ENCODE measurements at places on chromosomes 1 and 21.
A peak's percentile ranks its signal among the peaks of the same experiment; 100 is the strongest.

GRCh38 chr1:42703888-42704464, 21.8 kb downstream of the YBX1 start:
- H3K4me3 ChIP-seq = no peak overlapping the region
- no peaks in the 10 kb centered on the region for H3K27me3 ChIP-seq
- no peak overlapping the region for H3K27ac ChIP-seq
- no peak for DNase-seq

DNA sequence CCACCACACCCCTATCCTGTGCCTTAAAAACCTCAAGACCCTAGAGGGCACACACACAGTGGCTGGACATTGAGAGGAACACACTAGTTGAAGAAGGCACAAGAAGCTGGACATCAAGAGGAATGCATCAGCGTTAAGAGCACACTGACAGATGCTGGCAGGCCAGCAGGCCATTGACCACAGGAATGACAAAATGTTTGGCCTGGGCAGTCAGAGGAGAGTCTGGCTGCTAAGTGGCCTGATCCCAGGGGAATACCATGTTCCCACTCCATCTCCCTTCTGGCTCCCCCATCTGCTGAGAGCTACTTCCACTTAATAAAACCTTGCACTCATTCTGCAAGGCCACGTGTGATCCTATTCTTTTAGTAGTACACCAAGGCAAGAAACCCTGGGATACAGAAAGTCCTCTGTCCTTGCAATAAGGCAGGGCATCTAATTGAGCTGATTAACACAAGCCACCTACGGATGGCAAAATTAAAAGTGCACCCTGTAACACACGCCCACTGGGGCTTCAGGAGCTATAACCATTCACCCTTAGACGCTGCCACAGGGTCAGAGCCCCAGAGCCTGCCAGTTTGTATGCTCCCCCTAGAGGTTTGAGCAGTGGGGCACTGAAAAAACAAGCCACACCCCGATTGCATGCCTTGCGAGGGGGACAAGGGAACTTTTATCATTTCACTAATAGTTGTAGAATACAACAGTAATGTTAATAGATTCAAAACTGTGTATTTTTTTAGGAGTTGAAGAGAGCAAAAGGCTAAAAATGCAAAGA, 1216.1 kb upstream of the NCAM2 start:
- H3K4me3 ChIP-seq = no peak overlapping the region
- H3K4me1 ChIP-seq = no peaks in the 10 kb centered on the region
- no peaks in the 10 kb centered on the region for H3K27me3 ChIP-seq
- DNase-seq = no peak
- no peak overlapping the region for H3K27ac ChIP-seq

GRCh38 chr1:16266411-16267118, 29.6 kb upstream of the CPLANE2 start:
- H3K36me3 ChIP-seq = peaks cover 3% of the 10 kb centered on the region
- no peak for DNase-seq
- peaks cover 30% of the 10 kb centered on the region for H3K4me1 ChIP-seq
- H3K27me3 ChIP-seq = no peaks in the 10 kb centered on the region
- no peak overlapping the region for H3K4me3 ChIP-seq

- H3K36me3 ChIP-seq = no peaks in the 10 kb centered on the region
- H3K27me3 ChIP-seq = peaks cover 5% of the 10 kb centered on the region
- no peak for DNase-seq
- H3K4me1 ChIP-seq = no peaks in the 10 kb centered on the region
- H3K4me3 ChIP-seq = no peak overlapping the region
- H3K27ac ChIP-seq = no peak overlapping the region
These were observed 29.3 kb downstream of the PDE9A start for GRCh38 chr21:42682661-42683210.

DNA sequence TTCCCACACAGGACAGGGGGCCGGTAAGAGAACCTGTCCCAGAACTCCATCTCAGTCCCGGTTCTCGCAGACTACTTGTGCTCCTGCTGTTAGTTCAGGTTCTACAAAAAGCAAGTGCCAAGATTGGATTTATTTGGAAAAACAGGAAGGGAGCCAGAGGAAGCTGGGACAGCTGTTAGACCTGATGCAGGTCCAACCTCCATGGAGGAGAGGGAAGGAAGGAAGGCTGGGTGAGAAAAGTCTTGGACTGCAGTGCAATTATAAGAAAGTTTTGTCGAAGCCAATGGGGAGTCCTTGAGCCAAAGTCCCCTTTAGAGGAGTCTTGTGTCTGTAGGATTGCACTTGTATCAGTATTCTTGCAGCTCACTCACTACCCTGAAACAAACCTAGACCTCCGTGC, 191.2 kb downstream of the GREM2 start:
- DNase-seq = no peak
- no peaks in the 10 kb centered on the region for H3K36me3 ChIP-seq
- no peak overlapping the region for H3K27ac ChIP-seq
- no peaks in the 10 kb centered on the region for H3K27me3 ChIP-seq
- no peaks in the 10 kb centered on the region for H3K4me1 ChIP-seq

GRCh38 chr1:33152685-33153432, 29.0 kb downstream of the TRIM62 start:
- no peaks in the 10 kb centered on the region for H3K36me3 ChIP-seq
- H3K27ac ChIP-seq = peak overlapping the region; percentile 67
- no peaks in the 10 kb centered on the region for H3K27me3 ChIP-seq
- H3K4me1 ChIP-seq = peaks cover 24% of the 10 kb centered on the region

DNA sequence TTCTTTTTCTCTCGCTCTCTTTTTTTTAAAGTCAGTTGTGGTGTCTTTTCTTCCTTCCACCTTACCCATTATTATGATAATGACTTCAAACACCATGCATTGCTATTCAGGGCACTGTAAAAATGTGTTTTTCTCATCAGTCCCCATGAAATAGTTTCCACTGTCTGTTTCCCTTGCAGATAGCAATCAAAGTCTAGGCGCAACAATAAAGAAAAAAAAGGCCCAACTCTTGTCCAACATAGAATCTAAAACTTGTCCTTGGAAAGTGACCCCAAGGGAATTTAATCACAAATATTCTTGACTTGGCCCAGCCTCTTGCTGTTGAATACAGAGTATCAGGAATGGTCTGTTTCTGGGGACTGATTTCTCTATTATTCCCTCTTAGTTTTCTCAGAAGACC, 382.5 kb downstream of the PLPP3 start:
- DNase-seq = no peak
- no peak overlapping the region for H3K27ac ChIP-seq
- H3K27me3 ChIP-seq = no peaks in the 10 kb centered on the region
- no peaks in the 10 kb centered on the region for H3K36me3 ChIP-seq

DNA sequence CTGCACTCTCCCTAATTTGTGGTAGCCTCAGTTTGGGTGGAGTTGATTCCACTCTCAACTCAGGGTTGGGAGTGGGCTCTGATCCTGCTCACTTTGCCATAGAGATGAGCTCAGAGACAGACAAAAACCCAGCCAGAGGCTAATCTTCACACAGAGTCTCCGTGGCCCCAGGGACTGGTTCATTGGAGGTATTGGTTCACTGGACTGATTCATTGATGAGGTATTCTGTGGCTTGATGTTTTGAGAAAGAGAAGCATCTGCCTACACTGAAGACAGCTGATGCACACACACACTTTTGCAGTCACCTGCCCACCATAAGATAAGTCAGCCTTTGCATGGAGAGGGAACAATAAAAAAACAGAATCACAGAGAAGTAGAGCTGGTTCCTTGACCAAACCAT, 183.8 kb downstream of the AJAP1 start:
- H3K4me3 ChIP-seq = no peak overlapping the region
- no peak overlapping the region for H3K27ac ChIP-seq

- no peak overlapping the region for H3K27ac ChIP-seq
- no peak for DNase-seq
- H3K27me3 ChIP-seq = no peaks in the 10 kb centered on the region
- H3K36me3 ChIP-seq = peaks cover 51% of the 10 kb centered on the region
- peaks cover 20% of the 10 kb centered on the region for H3K4me1 ChIP-seq
These were observed 6.8 kb downstream of the YARS1 start for GRCh38 chr1:32810358-32810757.

- no peaks in the 10 kb centered on the region for H3K4me1 ChIP-seq
- H3K36me3 ChIP-seq = no peaks in the 10 kb centered on the region
- no peak overlapping the region for H3K27ac ChIP-seq
- no peak for DNase-seq
- H3K27me3 ChIP-seq = no peaks in the 10 kb centered on the region
- no peak overlapping the region for H3K4me3 ChIP-seq
These were observed 87.0 kb upstream of the GALNT2 start for GRCh38 chr1:229980009-229980408.

- no peak for DNase-seq
- H3K4me1 ChIP-seq = no peaks in the 10 kb centered on the region
These were observed 2.2 kb upstream of the RHEX start for GRCh38 chr1:206050655-206051235.

- H3K4me1 ChIP-seq = no peaks in the 10 kb centered on the region
- H3K27ac ChIP-seq = no peak overlapping the region
- DNase-seq = no peak
- no peaks in the 10 kb centered on the region for H3K36me3 ChIP-seq
- H3K4me3 ChIP-seq = no peak overlapping the region
These were observed 29.7 kb downstream of the JUN start for GRCh38 chr1:58754073-58754613.

- H3K27me3 ChIP-seq = no peaks in the 10 kb centered on the region
- H3K27ac ChIP-seq = no peak overlapping the region
- DNase-seq = no peak
These were observed 304.7 kb upstream of the PTBP2 start for GRCh38 chr1:96416701-96417444.

DNA sequence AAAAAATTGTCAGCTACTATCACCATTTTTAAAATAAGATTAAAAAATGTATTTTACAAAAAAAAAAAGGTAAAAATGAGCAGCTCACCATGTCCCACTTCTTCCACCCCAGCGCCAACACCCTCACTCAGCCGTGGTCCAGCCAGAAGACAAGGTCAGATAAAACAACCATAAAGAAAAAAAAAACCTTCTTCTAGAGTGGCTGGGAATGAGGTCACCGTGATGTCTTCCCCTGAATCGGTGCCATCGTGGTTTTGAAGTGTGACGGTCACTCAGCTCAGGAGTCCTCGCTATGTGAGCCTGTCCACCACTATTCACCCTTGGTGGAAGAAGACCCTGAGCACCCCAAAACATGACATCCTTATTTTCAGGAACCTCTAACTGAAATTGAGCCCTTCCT, 38.1 kb downstream of the B3GALT5 start:
- DNase-seq = no peak
- H3K27ac ChIP-seq = no peak overlapping the region
- H3K36me3 ChIP-seq = no peaks in the 10 kb centered on the region
- no peaks in the 10 kb centered on the region for H3K4me1 ChIP-seq

DNA sequence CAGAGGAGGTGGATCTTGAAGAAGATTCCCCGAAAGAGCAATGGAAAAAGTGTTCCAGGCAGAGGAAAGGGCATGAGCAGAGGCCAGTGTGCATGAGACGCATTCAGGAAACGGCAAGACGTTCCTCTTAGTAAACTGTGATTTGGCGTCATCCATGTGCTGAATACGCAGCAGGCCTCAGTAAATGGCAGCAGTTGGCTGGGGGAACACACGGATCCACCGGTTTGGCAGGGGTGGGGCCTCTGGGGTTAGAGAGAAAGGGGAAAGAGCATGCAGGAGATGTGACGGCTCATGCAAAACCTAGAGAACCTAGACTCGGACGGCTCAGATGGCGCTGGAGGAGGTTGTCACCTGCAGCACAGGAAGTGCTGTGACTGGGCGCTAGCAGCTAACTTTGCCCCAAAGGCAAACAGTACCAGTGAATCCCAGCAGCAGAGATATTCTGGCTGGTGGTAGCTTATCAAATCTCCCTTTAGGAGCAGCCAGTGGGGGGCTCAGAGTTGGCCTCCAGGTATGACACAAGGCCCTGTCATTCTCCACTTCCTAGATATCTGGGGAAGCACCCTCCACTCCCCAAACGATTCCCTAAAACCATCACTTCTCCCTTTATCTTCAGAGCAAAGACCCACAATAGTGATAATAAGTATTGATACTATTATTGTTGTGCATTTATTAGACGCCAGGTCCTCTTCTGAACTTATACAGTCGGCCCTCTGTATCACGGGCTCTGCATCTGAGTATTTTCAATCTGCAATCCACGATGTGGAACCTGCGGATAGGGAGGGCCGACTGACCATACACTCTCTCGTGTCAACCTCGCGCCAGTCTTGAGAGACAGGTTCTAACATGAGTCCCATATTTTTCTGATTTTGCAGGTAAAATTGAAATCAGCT, 7.6 kb downstream of the LAPTM5 start:
- H3K4me3 ChIP-seq = no peak overlapping the region
- H3K36me3 ChIP-seq = no peaks in the 10 kb centered on the region
- H3K27me3 ChIP-seq = no peaks in the 10 kb centered on the region
- no peak for DNase-seq
- H3K4me1 ChIP-seq = no peaks in the 10 kb centered on the region

- no peak overlapping the region for H3K27ac ChIP-seq
- no peaks in the 10 kb centered on the region for H3K4me1 ChIP-seq
- no peak overlapping the region for H3K4me3 ChIP-seq
These were observed 38.9 kb downstream of the CD58 start for GRCh38 chr1:116531917-116532316.

GRCh38 chr1:41455479-41456332, 28.8 kb downstream of the EDN2 start:
- peaks cover 7% of the 10 kb centered on the region for H3K4me1 ChIP-seq
- DNase-seq = no peak
- H3K27me3 ChIP-seq = no peaks in the 10 kb centered on the region
- H3K36me3 ChIP-seq = no peaks in the 10 kb centered on the region
- no peak overlapping the region for H3K27ac ChIP-seq
- H3K4me3 ChIP-seq = no peak overlapping the region

DNA sequence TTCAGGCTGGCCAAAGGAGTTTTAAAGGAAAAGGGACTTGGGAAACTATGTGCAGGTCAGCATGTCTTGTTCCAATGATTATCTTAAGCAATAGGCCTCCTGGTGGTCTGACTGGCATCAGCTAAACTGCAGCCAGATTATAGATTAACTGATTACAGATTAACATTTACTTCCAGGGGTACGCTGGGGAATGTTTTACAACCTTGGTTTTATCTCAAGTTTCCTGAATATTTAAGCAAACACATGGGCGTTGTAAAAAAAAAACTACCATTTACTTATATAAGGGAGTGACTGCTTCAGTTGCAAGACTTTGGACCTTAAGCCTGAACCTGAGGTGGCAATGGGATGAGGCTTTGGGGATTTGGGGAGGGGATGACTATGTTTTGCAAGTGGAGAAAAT, 600.6 kb upstream of the B3GALT2 start:
- no peak overlapping the region for H3K27ac ChIP-seq
- no peaks in the 10 kb centered on the region for H3K36me3 ChIP-seq
- no peak for DNase-seq
- no peaks in the 10 kb centered on the region for H3K27me3 ChIP-seq
- no peak overlapping the region for H3K4me3 ChIP-seq

GRCh38 chr1:54339126-54339525, 67.1 kb downstream of the SSBP3 start:
- peak overlapping the region; percentile 85 for H3K27ac ChIP-seq
- DNase-seq = no peak
- H3K4me3 ChIP-seq = no peak overlapping the region
- peaks cover 88% of the 10 kb centered on the region for H3K4me1 ChIP-seq

Data from gastrocnemius medialis (tissue), 4 donors.